ENCODE measurements at places on chromosomes 1 and 21.

- peak; percentile 32 for DNase-seq
Observed at GRCh38 chr1:205658943-205659581, 21.2 kb downstream of the SLC45A3 start.

GRCh38 chr1:68975212-68975933, 478.5 kb upstream of the DEPDC1 start:
- DNase-seq, result no peak

DNA sequence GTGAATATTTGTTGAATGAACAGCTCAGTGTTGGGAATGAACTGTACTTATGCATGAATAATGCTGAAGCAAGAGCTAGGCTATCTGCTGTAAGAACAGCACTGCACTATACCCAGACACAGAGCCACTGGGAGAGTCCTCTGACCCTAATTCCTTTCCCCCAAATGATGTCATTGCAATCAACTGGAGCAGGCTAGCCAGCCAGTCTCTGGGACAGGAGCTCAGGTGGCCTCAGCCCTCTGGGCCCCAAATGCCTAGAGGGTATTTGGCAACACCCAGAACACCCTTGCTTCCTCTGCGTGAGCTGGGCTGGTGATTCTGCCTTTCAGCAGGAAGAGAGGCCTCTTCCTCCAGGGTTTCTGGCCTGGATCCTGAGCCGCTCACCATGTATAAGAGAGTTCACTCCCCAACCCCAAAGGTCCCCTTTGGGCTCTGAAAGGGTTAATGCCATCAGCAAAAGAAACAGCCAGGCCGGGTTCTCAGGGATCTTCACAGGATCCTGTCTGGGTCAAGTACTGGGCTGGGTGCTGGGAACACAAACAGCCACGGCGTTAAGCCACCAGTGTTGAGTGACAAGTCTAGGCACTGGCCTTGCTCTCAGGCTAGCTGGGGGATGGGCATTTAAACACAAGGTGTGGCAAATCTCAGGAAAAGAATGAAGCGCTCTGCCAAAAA, 3.7 kb upstream of the PADI4 start:
- DNase-seq, result no peak

GRCh38 chr1:40078512-40079333, 18.3 kb downstream of the PPT1 start:
- no peak for DNase-seq

GRCh38 chr1:14934867-14935266, 218.7 kb upstream of the TMEM51 start:
- DNase-seq, result no peak

DNA sequence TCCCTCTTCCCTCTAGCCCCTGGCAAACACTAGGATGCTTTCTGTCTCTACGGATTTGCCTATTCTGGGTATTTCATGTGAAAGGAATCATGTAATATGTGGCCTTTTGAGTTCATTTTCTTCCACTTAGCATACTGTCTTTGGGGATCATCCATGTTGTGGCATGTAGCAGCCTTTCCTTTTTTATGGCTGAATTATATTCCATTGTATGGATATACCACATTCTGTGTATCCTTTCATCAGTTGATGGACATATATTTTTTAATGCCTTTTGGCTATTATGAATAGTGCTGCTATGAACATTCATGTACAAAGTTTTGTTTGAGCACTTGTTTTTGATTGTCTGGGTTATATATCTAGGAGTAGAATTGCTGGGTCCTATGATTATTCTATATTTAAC, 258.4 kb upstream of the CSF3R start:
- DNase-seq, result no peak
